Stimulated activated CD4-positive, alpha-beta T cell treated with anti-CD3 and anti-CD28 coated beads, Interleukin-12 subunit alpha, Interleukin-12 subunit beta, amount 100 ng/mL, for 48 hours (primary cell): ENCODE measurements at places on chromosomes 6 and 20.

- no peak for DNase-seq
These were observed 177.6 kb downstream of the JARID2 start for GRCh38 chr6:15423286-15423993.

DNA sequence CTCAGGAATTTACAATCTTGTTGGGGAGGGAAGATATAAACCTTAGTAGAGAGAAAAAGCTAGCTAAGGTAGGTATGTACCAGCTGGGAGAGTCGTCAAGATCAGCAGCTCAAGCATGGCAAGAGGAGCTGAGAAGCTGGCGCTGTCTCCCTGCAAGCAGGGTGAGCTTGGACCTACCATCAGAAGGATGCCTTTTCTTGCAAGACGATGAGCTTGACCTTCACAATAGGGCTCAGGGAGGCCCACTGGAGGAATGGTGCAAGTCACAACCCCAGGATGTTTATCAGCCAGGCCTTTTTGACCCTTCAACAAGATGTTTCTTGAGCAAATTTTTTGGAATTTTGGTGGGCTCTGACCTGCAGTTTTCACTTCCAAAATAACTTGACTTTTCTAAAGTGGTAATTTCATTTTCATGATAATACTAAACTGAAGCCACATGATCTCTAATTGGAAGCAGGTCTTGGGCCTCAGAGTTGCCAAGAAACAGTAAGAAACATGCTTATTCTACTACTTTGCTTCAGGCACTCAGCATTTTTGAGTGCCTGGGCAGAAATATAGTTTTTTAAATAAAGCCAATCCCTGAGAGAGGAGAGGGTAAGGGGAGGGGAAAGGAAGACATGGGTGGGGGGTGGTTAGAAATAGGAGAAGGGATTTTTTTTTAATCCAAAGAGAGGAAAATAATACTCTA, 258.1 kb downstream of the CLIC5 start:
- no peak for DNase-seq

GRCh38 chr6:36120018-36120417, 10.3 kb upstream of the MAPK13 start:
- no peak for DNase-seq

DNA sequence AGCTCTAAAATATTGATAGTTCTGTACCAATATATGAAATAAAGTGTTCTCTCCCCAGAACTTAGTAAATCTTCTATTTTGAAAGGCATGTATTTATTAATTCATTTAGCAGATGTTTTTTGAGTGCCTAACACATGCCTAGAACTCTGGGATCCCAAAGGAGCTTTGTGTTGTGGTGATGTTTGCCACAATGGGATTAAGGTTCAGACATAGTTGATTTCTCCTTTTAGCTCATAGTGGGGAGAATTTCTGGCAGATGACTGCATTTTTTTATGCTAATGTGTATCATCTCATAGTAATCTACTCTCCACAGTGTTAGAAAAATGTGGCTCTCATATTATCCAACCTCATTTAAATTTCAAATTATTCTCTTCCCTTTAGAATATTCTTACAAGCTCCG, 21.7 kb downstream of the MYB start:
- no peak for DNase-seq

DNA sequence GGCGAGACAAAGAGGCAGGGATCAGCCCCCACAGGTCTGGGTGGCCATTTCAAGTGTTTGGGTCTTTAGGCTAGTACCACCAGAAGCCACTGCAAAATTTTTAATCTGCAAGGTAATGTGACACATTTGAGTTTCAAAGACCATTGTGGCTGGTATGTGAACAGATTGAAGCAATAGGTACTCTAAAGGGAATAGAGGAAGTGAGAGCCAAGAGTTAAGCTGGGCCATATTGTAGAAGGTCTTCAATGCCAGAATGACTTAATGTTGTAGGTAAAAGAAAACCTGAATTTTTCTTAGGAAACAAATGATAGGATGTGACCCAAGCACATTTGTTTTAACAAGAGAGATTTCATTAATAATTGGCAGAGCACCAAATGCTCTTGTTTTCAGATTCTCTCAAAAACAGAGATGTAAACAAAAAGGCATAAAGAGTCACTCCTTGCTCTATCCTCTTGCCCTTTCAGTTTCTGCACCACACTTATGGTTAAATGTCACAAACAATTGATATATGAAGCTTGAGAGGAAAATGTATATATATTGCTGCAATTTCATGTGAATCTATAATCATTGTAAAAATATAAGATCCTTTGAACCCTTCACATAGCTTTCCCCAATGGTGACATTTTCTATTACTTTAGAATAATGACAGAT, 307.1 kb upstream of the PLN start:
- DNase-seq = no peak
